ENCODE measurements at places on chromosomes 7 and 10.
A peak's percentile ranks its signal among the peaks of the same experiment; 100 is the strongest.

GRCh38 chr7:69847921-69848612 lies 249.8 kb downstream of the AUTS2 start:
- peak; percentile 47 for DNase-seq

DNA sequence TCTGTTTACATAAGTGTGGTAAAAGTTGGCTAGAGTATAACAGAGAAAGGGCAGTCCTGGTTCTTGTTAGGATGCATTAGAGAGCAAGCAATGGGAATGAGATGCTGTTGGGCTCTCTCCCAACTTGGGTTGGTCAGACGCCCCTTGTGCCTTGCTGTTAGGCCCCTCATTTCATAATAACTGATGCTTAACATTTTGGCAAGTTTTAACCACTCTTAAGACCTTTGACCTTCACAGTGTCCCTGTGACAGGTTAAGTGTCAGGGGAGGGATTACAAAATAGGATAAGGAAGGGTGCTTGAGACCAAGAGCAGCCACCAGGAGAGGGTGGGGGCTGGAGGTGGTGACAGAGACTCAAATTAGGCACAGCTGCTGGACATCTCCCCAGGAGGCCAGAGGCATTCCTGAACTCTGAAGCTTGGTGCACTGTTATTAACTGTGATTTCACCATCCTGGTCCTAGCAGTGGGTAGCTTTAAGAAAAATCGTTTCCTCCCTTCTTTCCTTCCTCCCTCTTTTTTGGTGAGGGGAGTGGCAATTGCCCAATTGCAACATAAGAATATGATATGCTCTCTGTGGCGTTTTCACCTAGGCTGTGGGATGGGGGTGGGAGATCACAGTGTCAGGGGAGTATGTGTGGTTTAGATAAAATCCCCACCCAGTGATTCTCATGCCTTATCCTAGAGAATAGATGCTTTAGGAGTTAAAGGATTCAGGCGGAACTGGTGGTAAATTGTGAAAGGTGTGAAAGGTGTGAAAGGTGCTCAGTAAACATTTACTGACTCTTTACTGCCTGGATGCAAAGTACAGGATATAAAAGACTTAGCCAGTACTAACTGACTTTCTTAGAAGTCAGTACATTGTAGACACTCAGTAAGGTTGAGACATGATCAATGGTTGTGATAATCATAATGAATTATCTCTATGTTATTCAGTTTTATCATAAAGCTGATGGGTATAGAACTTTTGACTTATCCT lies 270.5 kb downstream of the BICC1 start:
- DNase-seq: no peak

- no peak for DNase-seq
These were observed 122.3 kb downstream of the CNNM2 start for GRCh38 chr10:103040418-103040817.

GRCh38 chr10:79397575-79398303 lies 47.7 kb downstream of the ZCCHC24 start:
- DNase-seq: no peak

- DNase-seq: no peak
These were observed 176.5 kb downstream of the EXOC4 start for GRCh38 chr7:133429371-133429770.

DNA sequence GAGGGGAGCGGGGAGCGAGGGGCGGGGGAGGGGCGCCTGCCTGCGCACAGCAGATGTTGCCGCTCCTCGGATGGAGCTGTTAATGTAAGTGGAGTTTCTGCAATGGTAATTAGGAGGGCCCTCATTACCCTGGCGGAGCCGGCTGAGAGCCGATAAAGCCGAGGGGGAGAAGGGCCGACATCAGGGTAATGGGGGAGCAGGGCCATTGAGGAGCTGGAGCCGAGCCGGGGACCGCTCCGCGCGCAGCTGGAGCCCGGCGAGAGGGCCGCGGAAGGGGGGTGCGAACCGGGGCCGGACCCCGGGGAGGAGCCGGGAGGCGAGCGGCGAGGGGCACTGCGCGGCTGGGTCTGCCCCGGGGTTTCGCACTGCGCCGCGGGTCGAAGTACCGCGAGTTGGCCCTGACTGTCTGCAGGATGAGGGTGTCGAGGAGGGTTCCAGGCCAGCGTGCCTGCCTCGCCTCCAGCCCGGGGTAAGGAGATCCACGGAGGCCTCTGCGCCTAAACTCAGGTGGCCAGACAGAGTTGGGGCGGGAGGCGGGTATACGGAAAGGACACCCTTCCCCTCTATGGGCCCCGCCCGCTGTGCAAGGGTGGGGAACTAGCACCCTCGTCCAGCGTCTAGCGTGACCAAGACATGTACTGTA lies 55.0 kb upstream of the LBX1 start:
- DNase-seq: no peak

- DNase-seq: peak; percentile 16
These were observed 112.3 kb downstream of the VWC2 start for GRCh38 chr7:49885593-49886285.

DNA sequence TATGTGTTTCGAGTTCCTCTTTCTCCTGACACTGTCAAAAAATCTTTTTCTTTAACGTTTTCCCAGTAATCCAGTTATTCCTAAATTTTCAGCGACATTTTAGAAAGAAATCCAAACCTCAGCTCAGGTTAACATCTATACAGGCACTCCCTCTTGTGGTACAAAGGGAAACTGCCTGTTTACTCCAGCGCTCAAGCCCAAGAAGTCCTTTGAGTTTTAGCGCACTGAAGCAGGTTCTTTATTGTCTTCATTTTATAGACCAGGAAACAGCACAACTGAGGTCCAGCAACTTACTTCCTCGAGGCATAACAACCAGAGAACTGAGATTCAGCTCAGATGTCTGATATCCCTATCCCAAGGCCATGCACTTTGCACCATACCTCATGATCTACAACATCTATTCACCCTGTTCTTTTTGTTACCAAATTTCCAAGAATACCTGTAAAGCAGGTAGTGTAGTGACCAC lies 287.2 kb upstream of the MKLN1 start:
- no peak for DNase-seq

GRCh38 chr10:31625566-31625965 lies 303.1 kb downstream of the ARHGAP12 start:
- DNase-seq: no peak

GRCh38 chr7:46960970-46961369 lies 620.9 kb downstream of the TNS3 start:
- no peak for DNase-seq

DNA sequence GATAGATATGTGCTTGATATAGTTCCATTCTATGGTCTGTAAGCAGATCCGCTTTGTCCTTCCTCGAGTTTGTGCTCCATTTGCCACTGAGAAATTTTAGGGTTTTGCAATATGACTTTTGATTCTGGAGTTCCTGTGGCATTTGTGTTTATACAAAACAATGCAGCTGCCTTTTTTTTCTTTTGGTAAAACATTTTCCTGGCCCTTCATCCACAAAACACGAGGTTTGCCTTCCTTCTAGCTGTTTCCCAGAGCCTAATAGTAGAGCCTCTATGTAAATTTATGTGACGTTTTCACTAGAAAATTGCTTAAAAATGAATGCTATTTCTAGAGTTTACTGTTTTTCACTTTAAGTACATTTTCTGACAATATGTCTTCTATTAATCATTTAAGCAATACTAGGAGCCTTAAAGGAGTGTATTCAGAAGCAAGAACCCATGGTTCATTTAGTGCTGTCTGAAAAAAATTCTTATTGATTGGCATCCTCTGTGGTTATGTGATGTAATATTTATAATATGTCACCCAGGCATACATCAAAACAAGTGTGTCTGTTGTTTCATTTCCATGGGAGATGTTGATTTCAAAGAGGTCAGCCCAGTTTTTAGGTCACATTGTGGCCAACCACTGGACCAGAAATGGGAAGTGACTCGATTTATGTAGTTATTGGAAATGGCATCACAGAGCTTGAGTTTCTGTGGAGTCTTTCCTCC lies 618.3 kb downstream of the LRMDA start:
- DNase-seq: no peak

GRCh38 chr10:129972966-129973673 lies 9.0 kb upstream of the EBF3 start:
- no peak for DNase-seq

DNA sequence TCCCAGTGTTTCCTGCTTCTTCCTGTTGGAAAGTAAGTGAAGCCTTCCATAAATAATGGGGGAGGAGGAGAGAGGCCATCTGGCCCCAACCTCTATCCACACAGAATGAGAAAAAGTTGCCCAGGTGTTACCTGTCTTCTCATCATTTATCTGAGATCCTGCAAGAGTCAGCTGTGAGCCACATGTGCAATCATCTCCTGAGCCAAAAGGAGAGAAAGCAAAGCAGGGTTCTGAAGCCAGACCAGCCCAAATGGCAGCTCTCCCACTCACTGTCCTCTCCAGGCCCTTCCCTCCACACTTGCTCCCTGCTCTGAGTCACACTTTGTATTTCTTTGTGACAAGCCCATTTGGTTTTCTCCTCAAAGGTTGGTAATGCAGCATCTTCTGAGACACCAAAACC lies 65.9 kb downstream of the FAM204A start:
- DNase-seq: no peak

DNA sequence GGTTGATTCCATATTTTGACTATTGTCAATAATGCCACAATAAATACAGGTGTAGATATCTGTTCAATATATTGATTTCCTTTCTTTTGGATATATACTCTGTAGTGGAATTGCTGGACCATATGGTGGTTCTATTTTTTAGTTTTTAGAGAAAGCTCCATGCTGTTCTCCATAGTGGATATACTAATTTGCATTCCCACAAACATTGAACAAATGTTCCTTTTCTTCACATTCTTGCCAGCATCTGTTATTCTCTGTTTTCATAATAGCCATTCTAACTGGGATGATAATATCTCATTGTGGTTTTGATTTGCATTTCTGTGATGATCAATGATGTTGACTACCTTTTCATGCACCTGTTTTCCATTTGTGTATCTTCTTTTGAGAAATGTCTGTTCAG lies 973.7 kb downstream of the REEP3 start:
- no peak for DNase-seq

DNA sequence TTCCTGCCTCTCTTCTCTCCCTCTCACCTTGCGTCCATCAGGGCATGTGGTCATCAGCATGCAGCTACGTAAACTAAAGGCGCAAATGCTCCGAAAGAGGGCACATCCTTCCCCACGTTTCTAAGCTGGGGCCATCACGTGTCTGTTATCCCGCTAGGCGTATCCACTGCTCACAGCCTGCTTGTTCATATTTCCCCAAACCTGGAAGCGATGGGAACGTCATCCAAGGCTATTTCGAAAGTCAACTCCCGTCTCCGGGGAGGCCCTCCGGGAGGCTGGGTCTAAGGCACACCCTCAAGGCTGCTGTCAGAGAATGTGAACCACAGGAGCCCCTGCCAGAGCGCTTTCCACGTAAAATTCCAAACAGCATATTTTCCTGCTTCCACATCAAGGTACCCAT lies 199.2 kb downstream of the DIP2C start:
- DNase-seq: no peak

GRCh38 chr10:51471271-51471670 lies 228.1 kb downstream of the CSTF2T start:
- no peak for DNase-seq

DNA sequence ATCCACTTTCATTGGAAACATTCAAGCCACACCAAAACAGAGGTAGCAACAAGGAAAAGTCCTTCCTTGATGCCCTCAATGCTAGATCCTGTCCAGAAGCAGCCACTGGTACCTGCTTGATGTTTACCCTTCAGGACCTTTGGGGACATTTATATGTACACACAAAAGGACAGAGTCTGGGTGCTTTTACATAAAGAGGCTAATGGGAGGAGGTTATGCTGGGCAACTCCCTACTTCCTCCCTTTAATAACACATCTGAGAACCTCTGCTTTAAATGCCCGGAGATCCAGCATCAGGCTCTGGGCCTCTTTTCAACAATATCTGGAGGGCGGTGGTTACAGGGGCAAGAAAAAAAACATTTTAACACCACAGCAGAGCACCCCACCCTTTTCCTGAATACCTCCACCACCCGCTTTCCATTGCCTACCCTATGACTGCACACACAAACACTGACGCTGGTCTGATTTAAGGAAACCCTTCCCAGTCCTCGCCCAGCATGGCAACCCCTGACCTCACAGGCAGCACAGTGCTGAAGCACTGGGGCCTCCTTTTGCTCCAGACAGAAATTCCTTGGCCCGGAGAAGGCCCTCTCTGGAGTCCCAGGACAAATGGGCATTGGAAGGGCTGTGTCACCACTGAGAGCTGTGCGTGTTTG lies 39.3 kb upstream of the DUSP5 start:
- no peak for DNase-seq

DNA sequence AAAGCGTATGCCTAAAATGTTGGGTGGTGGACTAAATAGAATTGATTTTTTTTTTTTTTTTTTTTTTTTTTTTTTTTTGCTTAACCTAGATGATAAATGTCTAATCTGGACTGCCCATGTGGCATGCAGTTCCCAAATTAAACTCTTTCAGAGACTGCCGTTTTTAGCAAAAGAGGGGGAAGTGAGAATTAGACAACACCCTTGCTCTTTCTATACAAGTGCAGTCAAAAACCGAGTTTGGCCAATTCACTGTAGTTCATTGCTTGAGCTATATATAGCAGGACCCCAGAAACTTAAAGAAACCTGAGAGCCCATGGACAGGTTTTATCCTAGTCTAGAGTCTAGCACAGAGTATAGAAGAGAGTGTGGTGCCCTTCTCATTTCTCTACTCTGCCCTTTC lies 141.9 kb downstream of the GRM3 start:
- no peak for DNase-seq

DNA sequence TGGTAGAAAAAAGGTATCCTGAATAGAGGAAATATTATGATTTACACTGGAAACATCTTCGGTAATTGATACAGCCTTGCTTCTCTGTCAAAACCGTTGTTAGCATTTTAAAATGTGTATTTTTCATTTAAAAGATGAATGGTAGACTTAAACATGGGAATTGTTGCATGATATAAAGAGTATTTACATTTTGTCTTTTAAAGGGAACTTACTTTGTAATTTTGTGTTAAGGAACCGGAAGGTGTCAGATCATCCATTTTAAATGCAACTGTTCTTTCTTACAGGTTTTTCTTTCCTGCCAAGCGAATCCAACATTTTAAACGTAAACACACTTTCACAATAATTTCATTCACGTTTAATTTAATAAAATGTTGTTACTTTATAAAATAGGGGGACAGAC lies 1.8 kb upstream of the IGF2BP3 start:
- DNase-seq: no peak

All from NCI-H2107 (cell line).